ENCODE measurements at places on chromosomes 6 and 20.

DNA sequence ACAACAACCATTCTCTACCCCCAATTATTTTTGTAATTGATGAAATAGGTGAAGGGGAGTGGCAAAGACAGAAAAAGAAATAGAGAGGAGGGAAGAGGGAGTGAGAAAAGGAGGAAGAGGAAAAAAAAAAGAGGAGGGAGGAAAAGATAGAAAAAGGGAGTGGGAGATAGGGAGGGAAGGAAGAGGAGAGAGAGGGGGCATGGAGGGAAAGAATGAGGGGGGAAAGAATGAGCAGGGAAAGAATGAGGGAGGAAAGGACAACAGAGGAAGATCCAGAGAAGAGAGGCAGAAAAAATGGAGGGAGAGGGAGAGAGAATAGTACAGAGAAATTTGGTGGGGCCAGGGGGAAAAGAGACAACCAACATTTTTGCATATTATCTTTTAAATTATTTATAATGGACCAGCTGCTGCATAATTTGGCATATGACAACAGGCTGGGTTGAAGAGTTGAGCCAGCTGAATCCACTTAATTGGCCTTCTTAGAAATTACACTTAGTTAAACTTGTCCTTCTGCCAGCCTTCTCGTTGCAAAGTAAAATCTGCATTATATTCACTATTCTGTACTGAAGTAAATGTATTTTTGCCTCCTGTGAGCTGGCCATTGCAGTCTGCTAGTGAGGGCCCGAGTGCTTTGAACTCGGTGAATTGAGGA, 101.0 kb downstream of the ARHGAP18 start:
- DNase-seq, result no peak

- DNase-seq, result peak; percentile 62
Observed at GRCh38 chr20:38973645-38974044, 11.5 kb downstream of the DHX35 start.

DNA sequence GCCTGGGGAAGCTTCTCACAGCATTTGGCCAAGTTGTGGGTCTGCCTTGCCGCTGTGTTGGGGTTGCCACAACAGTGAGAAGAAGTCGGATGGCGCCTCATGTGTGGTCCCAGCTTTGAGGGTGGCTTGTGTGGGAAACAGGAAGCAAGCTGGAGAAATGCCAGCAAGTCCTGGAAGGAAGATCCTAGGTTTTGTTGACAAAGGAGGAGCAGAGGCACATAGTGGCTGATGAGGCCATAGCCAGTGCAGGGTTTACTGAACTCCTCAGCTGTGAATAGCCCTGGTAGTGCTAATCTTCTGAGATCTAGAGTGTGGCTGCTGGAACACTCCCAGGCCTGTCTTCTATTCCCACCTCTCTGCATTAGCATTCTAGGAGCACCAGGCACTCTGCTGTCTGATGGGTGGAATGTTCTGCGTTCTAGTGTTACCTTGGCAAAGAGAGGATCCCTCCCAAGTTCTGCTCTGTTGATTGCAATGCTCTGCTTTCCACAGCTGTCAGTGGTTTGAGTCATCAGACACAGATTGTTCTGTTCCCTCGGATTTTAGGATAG, 25.2 kb downstream of the SNPH start:
- peak; percentile 28 for DNase-seq

- no peak for DNase-seq
Observed at GRCh38 chr6:162421004-162421403, 306.6 kb downstream of the PRKN start.

DNA sequence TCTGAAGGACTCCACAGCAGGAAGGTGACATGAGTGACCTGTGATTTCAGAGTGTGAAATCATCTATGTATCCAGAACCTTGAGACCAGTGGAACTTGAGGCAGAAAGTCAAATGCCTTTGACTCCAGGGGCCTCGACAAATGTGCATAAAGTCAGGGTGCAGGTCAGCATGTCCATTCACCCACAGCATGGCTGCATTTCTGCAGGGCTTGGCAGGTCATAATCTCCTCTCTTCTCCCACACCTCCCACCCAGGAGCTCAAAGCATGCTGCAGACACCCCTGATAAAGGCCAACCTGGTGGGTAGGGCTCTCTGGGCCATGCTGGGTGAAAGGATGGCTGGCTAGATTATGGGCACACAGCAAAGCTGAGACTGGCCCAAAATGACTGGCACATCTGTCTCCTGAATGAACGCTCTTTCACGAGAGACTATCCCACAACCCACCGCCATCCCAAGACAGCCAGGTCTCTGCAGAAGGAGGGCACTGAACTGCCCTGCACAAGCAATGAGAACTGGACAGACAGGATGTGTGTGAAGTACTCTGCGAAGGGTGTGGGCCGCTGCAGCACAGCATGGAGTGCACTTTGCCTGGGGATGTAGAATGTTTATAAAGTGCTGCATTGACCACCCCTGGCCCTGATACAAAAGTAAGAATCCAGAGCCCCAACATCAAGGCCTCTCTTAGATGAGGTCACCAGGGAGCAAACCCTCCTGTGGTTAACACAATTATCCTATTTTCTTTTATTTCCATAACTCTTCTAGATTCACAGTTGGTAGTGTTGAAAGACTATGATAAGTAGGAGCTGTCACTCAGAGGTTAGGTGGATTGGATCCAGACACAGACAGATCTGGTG, 78.2 kb upstream of the NXT1 start:
- DNase-seq, result no peak

GRCh38 chr20:57124800-57125517, 141.5 kb downstream of the BMP7 start:
- no peak for DNase-seq

DNA sequence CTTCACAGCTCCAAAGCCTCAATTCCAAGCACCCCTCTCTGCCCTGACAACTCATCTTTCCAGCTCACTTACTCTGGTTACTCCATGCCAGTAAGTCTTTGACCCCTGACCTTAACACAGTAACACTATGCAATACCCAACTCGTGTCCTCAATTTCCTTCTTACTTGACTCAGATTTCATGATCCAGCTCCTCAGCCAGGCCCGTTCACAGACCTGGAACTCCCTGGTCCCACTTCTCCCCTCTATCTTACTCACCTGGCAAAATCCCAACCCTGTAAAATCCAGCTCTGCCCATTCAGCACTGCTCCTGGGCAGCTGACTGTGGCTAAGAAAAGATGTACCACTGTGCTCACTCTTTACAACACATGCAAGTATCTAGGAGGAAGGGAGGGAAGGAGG, 7.9 kb downstream of the GNL1 start:
- peak; percentile 66 for DNase-seq

DNA sequence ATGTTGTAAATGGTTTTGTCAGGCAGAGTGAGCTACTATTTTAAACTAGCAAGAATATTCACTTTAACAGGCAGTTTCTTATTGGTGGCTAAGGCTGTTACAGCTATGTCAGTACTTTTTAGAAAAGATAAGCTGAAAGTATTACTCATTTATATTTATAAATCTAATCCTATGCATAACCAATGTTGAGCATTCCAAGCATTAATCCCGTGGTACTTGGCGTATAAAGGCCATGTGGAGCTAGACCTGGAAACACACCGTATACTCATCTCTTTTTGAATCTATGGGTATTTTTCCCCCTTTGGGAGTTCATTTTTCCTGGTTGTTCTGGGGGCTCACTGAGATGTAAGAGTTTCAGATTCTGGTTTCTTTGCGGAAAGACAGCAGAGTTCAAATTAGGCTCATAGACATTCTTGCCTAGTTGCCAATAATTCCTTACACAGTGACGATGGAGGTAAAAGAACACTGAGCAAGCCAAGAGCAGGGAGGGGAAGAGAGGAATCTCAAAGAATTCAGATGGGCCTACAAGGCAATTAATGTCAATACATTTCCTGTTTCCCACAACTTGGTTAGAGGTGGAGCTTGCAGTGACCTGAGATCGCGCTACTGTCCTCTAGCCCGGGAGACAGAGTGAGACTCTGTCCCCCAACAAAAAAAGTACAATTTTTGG, 211.5 kb downstream of the SOX4 start:
- DNase-seq, result no peak

DNA sequence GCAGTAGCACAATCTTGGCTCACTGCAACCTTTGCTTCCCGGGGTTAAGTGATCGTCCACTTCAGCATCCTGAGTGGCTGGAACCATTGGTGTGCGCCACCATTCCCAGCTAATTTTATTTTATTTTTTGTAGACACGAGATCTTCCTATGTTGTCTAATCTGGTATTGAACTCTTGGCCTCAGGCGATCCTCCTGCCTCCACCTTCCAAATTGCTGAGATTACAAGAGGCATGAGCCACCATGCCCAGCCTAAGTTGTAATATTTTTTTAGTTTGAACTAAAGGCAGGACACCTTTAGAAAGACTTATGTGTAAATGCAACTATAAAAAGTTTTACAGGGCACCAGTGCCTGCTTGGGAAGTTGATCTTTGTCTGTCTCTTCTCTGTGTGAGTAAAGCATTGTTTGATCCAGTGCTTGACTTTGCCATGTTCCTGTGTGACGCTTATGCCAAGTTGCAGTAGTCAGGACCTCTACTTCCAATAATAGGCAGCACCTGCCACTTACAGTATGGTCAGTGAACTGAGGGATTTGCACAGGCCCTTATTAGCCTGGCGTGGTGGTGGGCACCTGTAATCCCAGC, 46.9 kb downstream of the JARID2 start:
- DNase-seq, result no peak

DNA sequence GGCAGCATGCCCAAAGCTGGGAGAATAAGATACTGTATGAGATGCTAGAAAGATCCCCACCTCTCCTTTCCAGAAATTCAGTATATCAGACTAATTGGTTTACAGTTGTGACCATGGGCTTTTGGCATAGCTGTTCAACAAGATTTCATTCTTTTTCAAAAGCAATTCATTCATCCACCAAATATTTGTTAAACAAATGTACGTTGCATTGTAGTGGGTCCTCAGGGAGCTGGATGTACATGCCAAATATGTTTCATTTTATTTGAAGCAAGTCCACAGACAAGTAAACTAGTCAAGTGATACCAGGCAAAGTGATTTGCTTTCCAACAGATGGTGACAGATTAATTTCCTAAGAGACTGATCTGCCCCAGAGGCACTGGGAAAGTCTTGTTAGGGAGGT, 85.8 kb upstream of the ESR1 start:
- DNase-seq, result peak; percentile 12

GRCh38 chr6:285030-285771, 7.1 kb upstream of the DUSP22 start:
- DNase-seq, result no peak

DNA sequence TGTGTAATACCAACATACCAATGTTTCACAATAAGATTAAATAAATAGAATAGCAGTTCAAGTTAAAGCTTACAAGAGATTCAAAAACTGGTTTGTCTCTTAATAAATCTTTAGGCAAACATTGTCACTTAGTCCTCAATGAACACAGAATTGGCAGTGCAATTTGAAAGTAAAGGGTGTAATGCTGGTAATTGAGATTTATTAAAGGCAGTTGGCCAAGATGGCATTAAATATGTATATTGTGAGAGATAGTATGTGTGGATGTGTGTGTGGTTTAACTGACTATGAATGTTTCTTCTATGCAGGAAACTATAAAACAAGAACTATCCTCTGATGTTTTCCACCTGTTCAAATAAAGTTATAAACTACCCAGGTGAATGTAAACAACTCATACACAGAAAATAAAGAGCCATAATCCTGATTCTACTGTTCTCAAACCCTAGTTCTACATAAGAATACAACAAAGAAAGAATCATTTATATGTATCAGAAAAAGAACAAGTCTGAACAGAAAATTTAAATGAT, 267.9 kb upstream of the PTCHD4 start:
- DNase-seq, result no peak

DNA sequence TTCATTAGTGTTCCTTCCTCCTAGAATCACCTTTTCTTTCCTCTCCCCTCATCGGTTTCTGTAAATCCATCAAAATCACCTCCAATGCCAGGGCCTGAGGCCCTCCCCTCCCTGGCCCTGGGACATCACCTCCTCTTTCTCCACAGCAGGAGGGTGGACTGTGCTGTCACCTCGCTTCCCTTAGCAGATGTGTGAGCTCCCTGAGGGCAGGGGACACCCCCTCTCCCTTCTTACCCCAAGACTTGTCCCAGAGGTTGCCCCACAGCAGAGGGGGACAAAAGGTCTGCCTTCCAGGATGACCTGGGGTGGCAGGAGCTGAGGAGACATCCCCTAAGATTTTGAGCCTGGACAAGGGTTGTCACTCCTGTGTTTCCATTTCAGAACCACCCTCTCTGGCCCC, 5.9 kb downstream of the ULBP1 start:
- DNase-seq, result no peak

GRCh38 chr6:79208816-79209215, 25.7 kb downstream of the HMGN3 start:
- no peak for DNase-seq

- no peak for DNase-seq
Observed at GRCh38 chr20:25532015-25532751, 53.1 kb downstream of the NINL start.

GRCh38 chr6:83613378-83613777, 95.5 kb downstream of the SNAP91 start:
- no peak for DNase-seq

DNA sequence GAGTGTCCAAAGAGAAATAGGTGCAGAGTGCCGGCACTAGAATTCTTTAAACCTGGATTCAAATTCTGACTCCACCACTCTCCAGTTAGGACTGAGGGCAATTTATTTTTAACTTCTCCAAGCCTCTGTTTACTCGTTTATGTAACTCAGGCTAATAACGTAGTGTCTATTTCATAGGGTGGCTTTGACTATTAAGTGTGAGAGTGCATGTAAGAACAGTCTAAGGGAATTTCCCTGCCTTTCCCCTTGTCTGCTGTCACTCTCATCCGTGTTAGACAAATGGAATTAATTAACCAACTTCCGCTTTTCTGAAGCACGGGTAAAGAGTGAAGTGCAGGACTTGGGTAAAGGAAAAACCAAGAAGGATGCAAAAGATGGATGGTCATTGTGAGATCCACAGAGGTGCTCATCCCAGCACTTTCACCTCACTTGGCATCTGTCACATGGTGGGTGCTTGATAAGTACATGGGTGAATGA, 4.1 kb upstream of the ZKSCAN8 start:
- DNase-seq, result peak; percentile 48

- DNase-seq, result peak; percentile 42
Observed at GRCh38 chr6:142903812-142904211, 41.2 kb downstream of the HIVEP2 start.

DNA sequence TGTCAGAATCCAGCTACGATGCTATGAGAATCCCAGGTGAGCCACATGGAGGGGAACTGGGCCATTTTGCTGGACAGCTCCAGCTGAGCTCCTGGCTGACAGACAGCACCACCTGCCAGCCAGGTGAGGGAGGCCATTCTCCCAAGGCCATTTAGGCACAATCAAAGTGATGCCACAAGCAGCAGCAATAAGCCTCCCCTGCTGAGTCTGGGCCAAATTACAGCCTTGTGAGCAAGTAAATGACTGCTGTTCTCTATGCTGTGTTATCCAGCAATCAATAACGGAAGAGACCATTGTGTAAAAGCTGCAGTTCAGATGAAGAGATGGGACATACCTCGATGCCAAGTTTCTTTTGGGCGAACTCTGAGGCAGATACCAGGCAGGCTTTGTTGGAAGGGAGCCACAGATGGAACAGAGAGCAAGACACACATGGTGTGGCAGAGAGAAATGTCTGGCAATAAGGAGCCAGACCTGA, 14.0 kb upstream of the SCGN start:
- no peak for DNase-seq

GRCh38 chr20:23644164-23644563, 6.4 kb upstream of the CST3 start:
- no peak for DNase-seq

- DNase-seq, result no peak
Observed at GRCh38 chr6:138377844-138378243, at the start of gene SMIM28. TSS of gene SMIM28 (plus strand) at chr6:138377905. CDS start at chr6:138378073, 168 bp downstream.

Measured in GM23248 (cell line).